Right hindlimb (tissue), 1 donor: ENCODE measurements at places on chromosomes 13 and 19.

DNA sequence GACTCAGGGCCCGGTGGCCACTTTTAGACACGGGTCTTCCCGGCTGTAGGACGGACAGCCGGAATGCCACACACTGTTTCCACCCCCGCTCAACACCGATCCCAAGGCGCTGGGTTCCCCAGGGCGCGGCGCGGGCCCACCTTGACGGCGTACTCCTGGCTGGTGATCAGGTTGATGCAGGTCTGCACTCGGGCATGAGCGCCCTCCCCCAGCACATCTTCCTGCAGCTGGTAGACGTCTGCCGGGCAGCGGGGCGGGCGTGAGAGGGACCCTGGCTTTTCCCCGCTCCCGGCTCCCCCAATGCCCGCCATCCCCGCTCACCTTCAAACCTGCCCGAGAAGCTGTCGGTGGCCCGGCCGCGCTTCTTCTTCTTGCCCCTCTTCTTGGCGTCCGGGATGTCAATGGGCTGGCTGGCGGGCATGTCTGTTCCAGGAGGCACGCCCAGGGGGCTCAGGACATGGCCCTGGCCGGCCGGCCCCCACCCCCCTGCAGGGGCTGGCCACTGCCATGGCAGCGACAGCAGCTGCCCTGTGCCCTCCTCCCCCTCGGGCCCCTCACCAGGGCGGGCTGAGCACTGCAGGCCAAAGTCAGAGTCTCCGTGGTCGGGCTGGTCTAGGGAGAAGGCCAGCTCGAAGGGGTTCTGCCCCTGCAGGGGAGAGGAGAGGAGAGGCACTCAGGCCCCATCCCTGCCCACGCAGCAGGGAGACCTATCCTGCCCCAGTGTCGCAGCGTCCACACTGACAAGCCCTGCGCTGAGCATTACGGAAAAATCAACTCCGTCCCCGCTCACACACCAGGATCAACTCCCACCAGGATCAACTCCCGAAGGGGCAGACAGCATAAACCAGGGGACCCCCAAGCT lies 4.8 kb downstream of the MKNK2 start:
- DNase-seq = no peak

DNA sequence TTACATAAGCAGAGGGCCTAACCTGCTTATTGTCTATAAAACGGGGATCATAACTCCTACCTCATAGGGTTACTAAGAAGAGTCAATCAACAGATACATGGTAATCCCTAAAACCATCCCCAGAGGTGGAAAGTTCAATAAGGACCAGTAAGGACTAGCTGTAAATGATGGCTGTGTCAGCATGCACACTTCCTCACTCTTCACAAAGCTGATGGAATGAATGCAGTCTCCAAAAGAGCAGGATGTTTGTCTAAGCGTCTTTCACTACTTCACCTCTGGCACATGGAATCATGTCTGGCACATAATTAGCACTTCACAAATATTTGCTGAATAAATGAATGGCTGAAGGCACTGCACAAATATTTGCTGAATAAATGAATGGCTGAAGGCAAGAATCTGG lies 134.2 kb downstream of the MIPEP start:
- DNase-seq = no peak

DNA sequence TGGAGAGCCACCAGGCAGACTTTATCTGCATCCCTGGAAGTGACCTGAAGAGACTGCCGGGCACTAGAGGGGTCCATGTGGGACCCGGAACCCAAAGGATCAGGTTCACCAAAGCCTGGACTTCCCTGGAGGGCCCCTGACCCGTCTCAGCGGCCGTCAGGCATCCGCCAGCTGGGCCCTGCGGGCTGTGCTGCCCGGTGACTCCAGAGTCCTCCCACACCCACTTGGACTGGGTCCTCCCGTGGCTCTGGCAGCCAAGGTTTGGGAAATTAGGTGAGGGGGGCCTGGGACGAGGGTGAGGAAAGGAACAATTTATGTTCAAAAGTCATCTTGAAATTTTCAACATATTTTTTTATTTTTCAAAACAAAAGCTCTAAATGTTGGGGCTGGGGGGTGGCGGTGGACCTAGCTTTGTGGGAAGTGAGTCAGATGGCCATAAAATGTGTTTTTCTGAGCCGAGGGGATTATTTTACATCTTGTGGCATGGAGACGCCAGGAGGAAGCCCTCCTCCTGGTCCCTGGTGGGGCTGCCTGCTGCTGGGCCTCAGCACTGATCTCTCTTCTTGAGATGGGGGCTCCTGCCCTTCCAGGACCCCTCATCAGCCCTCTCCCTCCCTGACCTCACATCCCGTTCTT lies 20.2 kb downstream of the CEBPA start:
- DNase-seq = no peak

- DNase-seq = peak; percentile 92
These were observed 4.7 kb upstream of the MYBPC2 start for GRCh38 chr19:50427997-50428425.

- no peak for DNase-seq
These were observed 43.7 kb upstream of the ENOX1 start for GRCh38 chr13:43830497-43830881.

GRCh38 chr19:41607668-41608067 lies 19.2 kb downstream of the CEACAM4 start:
- DNase-seq = no peak

GRCh38 chr19:7552781-7553180 lies 17.3 kb downstream of the PNPLA6 start:
- no peak for DNase-seq

- DNase-seq = no peak
These were observed 37.6 kb upstream of the EPHX3 start for GRCh38 chr19:15269806-15270205.
